ENCODE measurements at places on chromosomes 5 and 9.

GRCh38 chr5:150126921-150127265 lies 28.8 kb downstream of the PDGFRB start:
- DNase-seq = no peak

DNA sequence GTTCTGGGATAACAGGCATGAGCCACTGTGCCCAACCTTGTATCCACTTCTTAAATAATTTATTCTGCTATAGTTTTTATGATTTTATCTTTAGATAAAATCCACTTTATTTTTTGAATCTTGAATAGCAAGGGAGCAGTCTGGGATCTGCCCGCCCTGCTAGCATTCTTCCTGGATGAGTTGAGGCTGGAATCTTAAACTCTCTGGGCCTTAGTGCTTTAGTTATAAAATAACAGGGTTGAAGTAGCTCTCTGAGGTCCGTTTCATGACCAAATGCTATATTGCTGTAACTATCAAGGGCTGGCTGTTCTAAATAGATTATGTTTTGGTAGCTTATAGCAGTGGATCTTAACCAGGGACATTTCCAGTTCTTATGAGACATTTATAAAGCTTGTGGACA lies 20.8 kb downstream of the ACER2 start:
- DNase-seq = no peak

DNA sequence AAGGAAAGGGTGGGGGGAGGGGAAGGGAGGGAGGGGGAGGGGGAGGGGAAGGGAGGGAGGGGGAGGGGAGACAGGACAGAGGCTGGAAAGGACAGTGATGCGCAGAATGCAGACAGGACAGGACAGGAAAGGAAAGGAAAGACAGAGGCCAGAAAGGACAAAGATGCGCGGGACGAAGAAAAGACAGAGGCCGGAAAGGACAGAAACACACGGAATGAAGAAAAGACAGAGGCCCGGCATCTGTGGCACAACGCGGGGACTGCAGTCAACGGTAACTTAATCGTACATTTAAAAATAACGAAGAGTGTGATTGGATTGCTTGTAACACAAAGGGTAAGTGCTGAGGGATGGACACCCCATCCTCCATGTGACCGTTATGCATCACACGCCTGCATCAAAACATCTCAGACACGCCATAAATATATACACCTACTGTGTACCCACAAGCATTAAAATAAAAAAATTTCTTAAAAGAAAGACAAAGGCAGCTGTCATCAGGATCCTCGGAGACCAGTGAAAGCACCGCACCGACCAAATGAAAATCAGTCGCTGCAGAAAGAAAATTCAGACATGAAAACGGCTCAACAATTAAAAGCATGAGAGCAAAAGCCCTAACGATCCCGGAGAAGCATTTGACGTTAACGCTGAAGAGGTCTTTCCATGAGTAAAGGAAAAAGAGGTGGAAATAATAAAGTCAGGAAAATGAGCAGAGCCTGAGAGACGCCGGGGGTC lies 52.9 kb upstream of the EXOC3 start:
- DNase-seq = no peak

DNA sequence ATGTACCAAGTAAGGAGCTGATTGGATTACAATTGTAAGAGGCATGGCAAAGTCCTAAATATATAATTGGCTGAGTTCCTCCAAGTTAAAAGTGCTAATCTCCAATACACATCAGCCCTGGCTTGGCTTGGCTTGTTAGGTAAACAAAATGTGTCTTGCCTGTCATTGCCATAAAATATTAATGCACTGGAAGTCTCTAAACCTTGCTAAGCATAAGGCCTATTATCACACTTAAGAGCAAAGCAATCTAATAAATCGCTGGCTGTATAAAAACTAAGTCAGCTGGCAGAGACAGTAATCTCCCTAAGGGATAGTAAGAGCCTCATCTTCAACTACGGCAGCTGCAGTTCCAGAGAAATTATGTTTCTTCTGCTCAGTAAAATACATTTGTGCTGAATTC lies 418.6 kb upstream of the GRAMD2B start:
- no peak for DNase-seq

- no peak for DNase-seq
Measured at GRCh38 chr5:67292201-67292940, 95.8 kb upstream of the CD180 start.

DNA sequence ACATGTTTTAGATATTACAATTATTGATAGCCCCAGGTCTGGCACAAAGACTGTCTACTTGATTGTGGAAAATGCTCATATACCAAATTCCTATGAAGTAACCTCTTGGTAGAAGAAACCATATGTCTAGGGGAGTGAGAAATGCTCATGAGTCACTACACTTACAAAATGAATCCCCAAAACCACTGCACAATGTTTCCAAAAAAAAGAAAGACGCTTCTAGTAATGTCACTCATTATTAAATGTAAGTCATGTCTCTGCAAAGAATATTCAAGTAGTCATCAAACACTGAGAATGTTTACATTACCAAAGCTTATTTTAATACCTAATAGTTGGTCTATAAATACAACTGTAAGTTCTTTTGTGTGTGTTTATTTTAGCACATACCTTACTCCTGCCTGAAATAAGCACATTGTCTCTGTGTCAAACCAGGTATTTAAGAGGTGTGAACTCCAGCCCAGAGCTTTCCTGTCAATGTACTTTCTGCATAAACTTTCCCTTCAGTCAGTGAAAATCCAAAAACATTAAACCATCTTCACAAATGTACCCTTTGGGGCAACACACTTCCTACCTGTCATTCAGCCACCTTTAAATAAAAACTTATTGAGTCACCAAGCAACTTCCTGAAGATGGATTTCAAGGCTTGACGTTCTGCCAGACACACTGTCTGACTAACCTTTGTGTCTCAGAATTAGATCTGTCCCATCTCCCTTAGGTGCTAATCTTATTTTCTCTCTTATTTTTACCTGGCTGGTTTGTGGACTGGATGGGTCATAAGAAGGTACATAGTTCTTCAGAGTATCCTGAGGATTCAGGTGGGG lies 194.0 kb downstream of the NFIB start:
- no peak for DNase-seq

DNA sequence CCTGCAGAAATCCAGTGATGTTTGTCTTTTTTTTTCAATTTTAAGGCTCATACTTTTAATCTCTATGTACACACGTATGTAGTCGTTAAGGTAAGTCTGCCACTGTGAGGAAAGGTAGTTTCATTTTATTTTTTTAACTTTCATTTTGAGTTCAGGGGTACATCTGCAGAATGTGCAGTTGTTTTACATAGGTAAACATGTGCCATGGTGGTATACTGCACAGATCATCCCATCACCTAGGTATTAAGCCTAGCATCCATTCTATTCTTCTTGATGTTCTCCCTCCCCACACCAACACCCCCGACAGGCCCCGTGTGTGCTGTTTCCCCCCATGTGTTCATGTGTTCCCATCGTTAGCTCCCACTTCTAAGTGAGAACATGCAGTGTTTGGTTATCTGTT lies 19.7 kb downstream of the MUSK start:
- DNase-seq = no peak

- DNase-seq = no peak
Measured at GRCh38 chr9:15180124-15180523, 126.9 kb downstream of the TTC39B start.

GRCh38 chr5:170496662-170497028 lies 7.2 kb upstream of the KCNIP1 start:
- DNase-seq = no peak

GRCh38 chr5:87243161-87243844 lies 24.4 kb upstream of the RASA1 start:
- peak; percentile 21 for DNase-seq

DNA sequence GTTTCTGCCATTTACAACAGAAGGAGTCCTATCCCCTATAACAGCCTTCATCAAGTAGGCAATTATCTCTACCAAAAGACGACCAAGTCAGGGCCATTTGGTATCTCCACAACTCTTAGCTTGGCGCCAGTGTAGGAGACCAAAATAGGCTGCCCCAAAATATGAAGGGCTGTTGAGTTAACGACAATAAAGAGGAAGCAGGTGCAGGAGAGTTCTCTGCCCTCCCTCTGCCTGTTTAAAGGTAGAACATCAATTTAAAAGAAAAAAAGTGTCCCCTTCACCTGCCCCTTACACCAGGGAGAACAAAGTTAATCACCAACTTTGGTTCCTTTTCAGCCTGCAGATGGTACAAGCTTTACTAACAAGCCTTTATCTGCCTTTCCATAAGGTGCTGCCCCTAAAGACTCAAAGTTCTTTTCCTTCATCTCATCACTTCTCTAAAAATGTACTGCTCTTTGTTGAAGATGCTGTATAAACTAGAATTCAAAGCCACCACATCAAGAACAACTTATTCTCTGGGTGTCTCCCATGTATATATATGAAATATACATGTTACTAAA lies 33.3 kb downstream of the PPP1R2B start:
- no peak for DNase-seq

DNA sequence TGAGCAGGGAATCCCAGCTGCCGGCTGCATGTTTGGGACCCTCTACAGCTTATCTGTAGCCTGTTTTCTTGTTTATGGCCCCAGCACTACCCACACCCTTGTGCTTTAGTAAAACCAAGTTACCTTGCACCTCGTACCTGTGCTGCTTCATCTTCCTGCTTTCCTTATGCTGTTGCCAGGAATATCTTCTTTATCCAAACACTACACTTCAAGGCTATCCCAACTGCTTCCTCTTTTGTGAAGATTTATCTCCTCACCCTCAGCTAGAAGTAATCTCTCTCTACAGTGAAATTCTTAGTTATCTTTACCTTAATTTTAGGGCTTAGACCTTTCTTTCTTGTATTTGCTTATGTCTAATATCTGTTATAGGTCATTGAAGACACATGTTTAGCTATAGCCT lies 171.1 kb downstream of the KDM4C start:
- DNase-seq = no peak

GRCh38 chr9:120510816-120511215 lies 69.2 kb downstream of the CDK5RAP2 start:
- no peak for DNase-seq

- no peak for DNase-seq
Measured at GRCh38 chr5:72615061-72615460, 107.9 kb upstream of the ZNF366 start.

DNA sequence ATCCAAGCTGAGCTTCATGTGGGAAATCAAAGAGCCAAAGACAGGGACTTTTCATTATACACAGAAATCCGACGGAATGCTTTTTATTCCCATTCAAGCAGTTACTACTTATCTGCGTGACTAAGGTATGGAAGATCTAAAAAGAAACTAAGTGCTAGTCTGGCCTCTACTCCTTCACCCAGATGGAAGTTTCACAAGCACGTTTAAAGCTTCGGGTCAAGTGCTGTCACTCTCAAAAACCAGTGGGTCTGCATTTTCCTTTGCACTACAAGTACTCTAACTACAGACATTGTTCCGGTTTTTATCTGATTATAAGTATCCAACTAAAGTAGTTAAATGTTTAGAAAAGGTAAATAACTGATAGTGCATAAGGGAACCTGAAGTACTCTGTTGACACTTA lies 13.7 kb upstream of the MTAP start:
- DNase-seq = no peak

DNA sequence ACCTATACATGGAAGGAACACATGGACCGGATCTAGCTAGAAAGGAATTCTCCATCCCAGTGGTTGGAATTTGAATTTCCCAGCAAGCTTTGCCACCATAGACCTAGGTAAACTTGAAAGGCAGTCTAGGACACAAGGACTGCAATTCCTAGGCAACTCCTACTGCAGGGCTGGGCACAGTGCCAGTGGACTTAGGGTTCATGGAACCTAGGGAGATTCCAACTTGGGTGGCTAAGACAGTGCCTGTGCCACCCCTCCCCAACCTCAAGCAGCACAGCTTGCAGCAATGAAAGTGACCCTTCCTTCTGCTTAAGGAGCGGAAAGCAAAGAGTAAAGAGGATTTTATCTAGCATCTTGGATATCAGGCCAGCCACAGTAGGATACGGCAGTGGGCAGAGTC lies 663.3 kb downstream of the ELAVL2 start:
- DNase-seq = no peak

GRCh38 chr9:13508681-13509080 lies 229.2 kb upstream of the MPDZ start:
- no peak for DNase-seq

DNA sequence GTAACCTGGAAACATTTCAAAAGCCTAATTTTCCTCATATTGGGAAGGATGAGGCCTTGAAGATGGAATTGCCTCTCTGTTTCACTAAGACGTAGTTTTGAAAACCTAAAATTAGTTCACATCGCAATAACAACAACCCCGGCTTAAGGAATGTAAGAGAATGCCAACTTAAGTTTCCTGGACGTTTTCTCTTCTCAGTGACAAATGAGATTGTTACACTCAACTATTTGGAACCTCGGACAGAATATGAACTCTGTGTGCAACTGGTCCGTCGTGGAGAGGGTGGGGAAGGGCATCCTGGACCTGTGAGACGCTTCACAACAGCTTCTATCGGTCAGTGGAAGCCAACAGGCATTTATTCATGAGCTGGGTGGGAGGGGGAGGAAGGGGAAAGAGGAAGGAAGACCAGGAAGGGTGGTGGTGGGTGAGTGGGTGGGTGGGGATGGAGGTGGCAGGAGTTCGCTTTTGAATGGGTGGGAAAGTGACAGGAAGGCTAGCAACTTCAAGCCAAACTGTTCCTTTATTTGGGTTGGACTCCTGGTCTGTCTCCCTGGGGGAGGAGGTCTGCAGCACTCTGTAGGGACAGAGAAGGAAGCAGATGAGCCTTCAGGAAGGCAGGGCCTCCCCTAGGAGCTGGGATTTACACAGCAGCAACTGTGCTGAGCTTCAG lies 83.4 kb downstream of the TEK start:
- DNase-seq = no peak

- no peak for DNase-seq
Measured at GRCh38 chr5:55582256-55582655, 47.5 kb upstream of the PLPP1 start.

DNA sequence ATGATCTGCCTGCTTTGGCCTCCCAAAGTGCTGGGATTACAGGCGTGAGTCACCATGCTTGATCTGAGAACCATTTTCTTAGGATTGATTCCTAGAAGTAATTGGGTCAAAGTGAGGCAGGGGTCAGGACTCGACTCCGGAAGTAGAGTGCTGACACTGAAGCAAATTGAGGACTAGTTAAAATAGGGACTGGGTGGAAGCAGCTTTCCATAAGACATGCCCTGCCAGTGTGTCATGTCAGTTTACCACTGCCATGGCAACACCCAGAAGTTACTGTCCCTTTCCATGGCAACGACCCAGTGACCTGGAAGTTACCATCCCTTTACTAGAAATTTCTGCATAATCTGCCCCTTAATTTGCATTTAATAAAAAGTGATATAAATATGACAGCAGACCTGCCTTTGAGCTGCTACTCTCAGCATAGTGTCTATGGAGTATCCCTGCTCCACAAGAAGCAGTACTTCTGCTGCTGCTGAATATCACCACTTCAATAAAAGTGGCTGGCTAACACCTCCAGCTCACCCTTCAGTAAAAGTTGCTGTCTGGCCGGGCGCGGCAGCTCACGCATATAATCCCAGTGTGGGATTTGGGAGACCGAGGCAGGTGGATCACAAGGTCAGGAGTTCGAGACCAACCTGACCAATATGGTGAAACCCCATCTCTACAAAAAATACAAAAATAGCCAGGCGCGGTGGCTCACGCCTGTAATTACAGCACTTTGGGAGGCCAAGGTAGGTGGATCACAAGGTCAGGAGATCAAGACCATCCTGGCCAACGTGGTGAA lies 47.8 kb upstream of the JADE2 start:
- DNase-seq = no peak
